ENCODE measurements at places on chromosomes 16 and 17.

DNA sequence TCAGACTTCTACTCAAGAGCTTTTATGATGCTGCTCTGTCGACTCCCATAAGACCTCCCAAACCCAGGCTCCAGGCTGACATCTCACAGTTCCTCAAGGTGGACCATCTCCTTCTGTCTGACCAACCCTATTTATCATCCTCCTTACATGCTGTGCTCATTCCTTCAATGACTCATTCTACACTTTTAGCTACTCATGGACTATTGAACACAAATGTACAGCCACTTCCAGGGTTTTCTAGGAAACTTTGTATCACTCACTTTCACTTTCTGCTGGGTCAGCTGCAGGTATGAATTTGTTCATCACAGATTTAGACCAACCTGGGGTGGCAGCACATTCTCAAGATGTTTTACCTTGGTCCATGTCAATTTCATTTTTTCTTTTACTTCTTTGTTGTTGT lies 162.4 kb upstream of the FAM20A start:
- no peak for DNase-seq

GRCh38 chr16:6643080-6643686 lies 689.5 kb upstream of the RBFOX1 start:
- peak; percentile 2 for DNase-seq

GRCh38 chr17:9221922-9222180 lies 200.5 kb downstream of the NTN1 start:
- no peak for DNase-seq

- DNase-seq: no peak
Measured at GRCh38 chr17:61017317-61018006, 339.8 kb downstream of the BCAS3 start.
